ENCODE measurements at places on chromosomes 1 and 21. TPM values are rescaled to one million over a fixed set of nuclear protein-coding genes. Genes with fewer than 3 reads are reported as not detected.

- DNase-seq = no peak
These were observed 158.2 kb downstream of the PBX1 start for GRCh38 chr1:164716992-164717703.

DNA sequence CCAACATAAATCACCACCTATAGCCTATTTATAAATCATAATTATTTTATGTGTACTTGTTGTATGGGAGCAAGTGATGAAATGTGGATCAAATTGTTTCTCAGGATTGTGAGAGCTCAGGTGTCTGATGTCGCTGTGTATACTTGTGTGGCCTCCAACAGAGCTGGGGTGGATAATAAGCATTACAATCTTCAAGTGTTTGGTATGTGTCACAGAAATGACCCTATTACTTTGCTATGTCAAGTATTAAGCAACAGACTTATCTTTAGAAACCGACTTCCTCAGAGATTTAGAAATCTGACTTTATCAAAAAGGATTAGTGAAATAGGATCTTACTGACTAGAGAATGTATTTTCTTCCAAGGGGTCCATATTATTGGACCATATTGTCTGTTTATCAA, 280.9 kb downstream of the TPR start:
- no peak for DNase-seq

GRCh38 chr21:46068516-46069079, 29.3 kb upstream of the COL6A2 start:
- DNase-seq = no peak

DNA sequence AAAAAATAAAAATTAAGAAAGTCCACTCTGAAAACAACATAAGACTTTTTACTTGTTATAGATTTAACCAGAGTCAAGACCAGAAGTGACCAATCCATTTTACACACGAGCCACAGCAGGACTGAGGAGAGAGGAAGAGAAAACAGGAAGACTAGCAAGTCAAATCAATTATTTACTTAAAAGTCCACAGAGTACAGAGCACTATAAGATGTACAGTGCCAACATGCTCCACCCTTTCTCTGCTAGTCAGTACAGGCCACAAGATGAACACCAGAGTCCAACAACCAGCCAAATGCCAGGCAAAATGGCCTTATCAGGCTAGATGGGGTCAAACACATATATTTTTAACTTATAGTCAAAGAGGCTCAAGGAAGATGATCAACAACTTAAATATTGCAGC, 19.5 kb downstream of the LUZP1 start:
- no peak for DNase-seq

DNA sequence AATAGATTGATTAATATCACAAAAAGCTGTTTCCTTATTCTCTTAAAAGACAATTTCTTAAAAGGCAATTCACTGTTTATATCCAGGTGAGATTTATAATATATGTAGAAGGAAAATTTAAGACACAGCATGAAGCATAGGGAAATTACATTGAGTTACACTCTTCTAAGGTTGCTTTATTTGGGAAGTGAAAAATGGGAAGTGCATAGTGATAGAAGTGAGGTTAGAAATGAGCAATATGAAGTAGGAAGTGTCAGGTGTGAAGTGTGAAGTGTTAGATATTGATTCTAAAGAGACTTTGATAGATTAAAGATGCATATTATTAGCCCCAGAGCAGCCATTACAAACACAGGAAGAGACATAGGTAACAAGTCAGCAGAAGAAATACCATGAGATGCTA, 40.3 kb downstream of the FH start:
- DNase-seq = no peak

GRCh38 chr1:235937123-235937522, 70.4 kb upstream of the LYST start:
- no peak for DNase-seq

- no peak for DNase-seq
These were observed 38.1 kb upstream of the RAP1GAP start for GRCh38 chr1:21707086-21707840.

GRCh38 chr1:155892796-155893195, 18.4 kb downstream of the RIT1 start:
- peak; percentile 49 for DNase-seq

DNA sequence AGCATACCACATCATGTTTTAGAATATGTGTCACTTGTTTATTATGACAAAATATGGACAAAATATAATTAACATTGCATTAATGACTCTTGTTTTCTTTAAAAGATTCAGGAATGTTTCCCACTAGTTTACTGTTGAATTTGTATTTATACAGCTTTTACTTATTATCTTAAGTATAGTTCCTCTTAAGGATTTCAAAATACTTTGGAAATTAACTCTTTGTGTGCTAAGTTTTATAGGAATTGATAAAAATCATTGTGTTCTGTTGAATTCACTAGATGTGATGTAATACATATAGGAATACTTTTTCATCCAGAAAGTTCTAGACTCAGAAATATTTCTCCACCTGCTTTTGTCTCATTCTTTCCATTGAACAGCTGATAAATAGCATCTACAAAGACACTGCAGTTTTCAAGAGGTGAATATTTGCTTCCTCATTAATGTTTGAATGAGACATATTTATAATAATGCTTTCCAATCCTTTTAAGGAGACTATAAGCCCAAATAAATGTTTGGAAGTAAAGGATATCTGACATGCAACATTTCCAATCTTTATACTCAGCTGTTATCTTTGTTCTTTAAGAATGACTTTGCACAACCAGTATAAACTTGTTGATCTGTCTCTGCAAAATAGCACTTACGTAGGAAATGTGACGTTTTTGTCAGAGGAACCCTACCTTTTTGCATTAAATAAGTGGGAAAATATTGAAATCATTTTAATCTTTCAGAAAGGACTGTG, 38.4 kb upstream of the SAMSN1 start:
- peak; percentile 1 for DNase-seq

- no peak for DNase-seq
These were observed 3.5 kb downstream of the ERRFI1 start for GRCh38 chr1:8022395-8023286.

DNA sequence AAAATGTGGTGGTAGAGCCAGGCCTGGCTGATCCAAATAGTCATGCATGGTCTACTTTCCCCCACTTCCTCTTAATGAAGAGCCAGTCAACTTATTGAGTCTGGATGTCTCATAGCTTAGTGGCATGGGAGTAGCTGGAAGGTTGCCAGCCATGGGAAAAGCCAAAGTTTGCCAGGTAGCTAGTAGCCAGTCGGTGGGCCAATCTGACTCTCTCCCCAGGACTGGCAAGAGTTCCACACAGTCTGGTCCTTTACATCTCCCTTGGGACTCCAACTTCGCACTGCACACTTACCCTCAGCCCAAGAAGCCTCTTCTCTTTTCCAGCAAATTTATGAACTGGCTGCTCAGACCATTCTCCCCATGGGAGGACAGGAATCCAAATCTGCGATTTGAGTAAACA, 8.3 kb downstream of the WARS2 start:
- DNase-seq = no peak

GRCh38 chr1:20342294-20343148, 51.8 kb downstream of the VWA5B1 start:
- DNase-seq = no peak

GRCh38 chr21:36132696-36133095, 2.2 kb upstream of the CBR3 start:
- no peak for DNase-seq

GRCh38 chr1:244356376-244356775, 95.3 kb downstream of the ADSS2 start:
- no peak for DNase-seq

DNA sequence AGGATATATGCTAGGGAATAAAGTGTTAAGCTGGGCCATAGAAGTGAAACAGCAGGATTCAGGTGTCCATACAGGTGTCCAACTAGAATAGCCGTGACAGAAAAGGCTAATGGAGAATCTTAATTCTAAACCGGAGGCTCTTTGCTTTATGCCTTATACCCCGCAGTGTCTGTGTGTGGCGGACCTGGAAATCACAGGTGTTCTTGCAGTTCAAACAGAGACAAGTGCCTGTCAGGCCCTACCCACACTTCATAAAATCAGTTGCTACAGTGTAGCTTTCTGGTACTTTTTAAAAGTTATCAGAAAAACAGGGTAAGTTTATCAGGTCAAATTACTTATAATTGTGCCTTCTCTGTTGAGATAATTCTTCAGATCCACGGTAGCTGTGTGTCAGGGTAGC, 293.9 kb downstream of the LRRC7 start:
- DNase-seq = no peak

DNA sequence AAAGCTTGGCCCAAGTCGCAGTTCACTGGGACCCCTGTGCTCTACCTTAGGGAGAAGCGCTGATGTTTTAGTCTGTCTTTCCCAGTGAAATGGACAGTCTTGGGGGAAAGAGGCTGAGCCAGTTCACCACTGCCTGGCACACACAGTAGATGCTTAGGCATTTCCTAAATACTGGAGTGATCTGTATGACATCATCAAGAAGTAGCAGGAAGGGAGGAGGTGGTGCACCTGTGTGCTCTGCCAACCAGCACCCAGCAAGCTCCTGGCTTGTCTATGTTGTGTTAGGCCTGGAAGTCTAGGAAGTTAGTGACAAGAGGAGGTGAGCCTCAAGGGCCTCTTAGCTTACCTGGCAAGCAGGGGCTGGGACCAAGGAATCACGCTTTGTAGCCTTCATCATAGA, 158.2 kb upstream of the NFIA start:
- DNase-seq = no peak

LRRC38 gene
- total RNA-seq = not detected

KRTAP20-4 gene
- not detected for total RNA-seq

RNU5D-1 gene
- total RNA-seq = not detected

PINK1 gene
- total RNA-seq = 6.1 TPM

FAM131C gene
- 3.8 TPM for total RNA-seq

CD101 gene
- total RNA-seq = not detected

TMEM125 gene
- total RNA-seq = not detected

TAS1R1 gene
- total RNA-seq = not detected

GPX7 gene
- total RNA-seq = 0.07 TPM

FAM72D gene
- 28.3 TPM for total RNA-seq

ASTN1 gene
- 0.47 TPM for total RNA-seq

REG4 gene
- not detected for total RNA-seq

SH2D5 gene
- 0.87 TPM for total RNA-seq

ANGPTL3 gene
- total RNA-seq = not detected

ZBTB7B gene
- 68.3 TPM for total RNA-seq

VAMP4 gene
- total RNA-seq = 10.0 TPM

CLCA2 gene
- total RNA-seq = not detected

RIPK4 gene
- 1.8 TPM for total RNA-seq

SELL gene
- not detected for total RNA-seq
